ENCODE measurements at places on chromosomes 6 and 20. TPM values are rescaled to one million over a fixed set of nuclear protein-coding genes. Genes with fewer than 3 reads are reported as not detected.

DNA sequence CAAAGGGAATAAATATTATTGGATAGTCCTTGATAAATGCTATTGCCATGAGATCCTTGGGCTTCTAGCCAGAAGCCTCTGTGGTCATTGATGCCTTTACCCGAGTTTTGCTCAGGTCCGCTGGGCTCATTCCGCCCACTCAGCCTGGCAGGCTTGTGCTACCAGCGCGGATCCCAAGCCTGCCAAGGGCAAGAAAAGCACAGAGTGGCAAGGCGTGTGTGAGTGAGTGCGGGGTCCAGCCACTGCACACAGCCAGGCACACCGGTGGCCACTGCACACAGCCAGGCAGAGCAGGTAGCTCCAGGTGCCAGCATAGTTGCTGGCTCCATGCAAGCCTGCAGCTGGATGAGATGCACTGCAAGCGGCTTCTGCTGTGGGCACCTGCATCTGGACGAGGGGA lies 38.7 kb downstream of the STK38 start:
- DNase-seq: no peak

DNA sequence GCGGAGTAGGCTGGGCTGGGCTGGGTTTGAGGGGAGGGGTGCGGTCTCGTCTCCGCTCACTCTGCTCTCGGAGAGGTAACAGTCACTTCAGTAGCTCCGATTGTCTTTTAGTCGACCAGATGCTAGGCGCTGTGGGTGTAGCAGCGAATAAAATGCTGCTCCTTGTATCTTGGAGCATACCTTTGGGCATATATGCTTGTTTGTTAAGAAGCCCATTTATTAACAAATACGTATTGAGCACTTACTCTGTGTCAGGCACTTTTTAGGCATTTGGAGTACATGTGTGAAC lies 545 bp downstream of the ACTR5 start:
- DNase-seq: no peak

GRCh38 chr6:134193536-134194498 lies 124.1 kb downstream of the SGK1 start:
- DNase-seq: no peak

DNA sequence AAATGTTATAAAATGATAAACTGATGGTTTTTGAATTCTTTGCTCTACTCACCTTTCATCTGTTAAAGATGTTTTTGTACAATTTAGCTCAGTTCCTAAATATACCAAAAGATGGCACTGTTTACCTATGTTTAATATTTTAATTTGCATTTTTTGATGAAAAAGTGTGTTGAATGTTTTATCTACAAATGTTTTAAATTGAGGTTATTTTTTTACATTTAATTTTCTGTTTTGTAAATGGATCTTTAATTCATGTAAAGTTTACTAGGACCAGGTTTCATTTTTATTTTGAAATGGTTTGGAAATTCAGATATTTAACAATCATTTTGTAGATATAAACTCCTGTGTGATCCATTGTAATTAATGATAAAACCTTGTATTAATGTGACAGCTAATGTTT lies 30.0 kb downstream of the CDKAL1 start:
- DNase-seq: peak; percentile 62

GRCh38 chr6:158649289-158650143 lies at the start of gene SYTL3:
SYTL3 (plus strand) TSS chr6:158650054; CDS start chr6:158663269, 13,215 bp downstream.
- peak; percentile 62 for DNase-seq

DNA sequence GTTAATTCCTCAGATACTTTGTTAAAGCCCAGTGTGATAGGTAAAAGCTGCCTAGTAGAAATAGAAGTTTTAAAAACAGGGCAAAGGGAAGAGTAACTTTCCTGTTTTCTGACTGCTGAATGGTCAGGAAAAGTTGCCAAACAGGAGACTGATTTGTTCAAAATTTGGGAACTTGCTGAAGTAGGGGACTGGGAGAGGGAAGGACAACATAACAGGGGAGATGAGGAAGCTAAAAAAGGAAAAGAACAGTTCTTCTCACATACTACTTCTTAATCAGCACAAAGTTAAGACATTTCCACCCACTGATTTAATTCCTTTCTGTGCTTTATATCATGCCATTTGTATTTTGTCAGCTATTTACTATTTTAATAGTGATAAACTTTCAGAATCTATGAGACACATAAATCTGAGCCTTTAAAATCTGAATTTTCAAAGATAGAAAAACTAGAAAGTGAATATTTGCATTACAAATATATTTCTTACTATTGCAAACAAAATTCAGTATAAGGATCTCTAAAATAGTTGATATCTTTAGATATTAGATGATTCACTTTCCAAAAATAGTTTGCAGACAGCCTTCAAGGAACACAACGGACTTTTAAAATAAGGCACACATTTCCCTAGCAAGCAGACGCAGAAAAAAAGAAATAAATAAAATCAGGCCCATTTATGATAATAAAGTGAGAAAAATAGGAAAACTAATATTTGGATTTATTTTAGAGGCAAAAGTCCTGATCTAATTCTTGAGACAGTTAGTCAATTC lies 36.9 kb upstream of the SLC16A10 start:
- no peak for DNase-seq

- no peak for DNase-seq
These were observed 511.3 kb downstream of the PHF3 start for GRCh38 chr6:64146876-64147275.

Gene HLA-A
- total RNA-seq: 1,062 TPM

Gene FOXQ1
- total RNA-seq: not detected

Data from myocyte (in vitro differentiated cells).